ENCODE measurements at places on chromosomes 2 and 18.

DNA sequence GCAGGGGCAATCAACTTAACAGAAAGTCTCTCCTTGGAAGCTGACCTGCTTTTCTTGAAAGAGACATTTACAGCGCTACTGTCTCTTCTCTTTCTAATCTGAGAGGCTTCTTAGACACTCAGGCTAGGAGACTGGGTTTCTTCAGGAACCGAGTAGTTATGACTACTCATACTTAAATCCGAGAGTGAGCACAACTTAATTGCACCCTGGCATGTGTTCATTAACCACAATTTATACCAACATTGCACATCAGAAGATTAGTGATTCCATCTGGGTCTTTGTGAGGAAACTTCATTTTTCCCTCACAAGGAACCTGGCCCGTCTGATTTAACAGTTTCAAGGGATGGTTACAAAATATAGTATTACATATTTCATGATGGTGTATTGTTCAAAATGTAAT is 176.9 kb downstream of the UBE2E3 start:
- no peak for DNase-seq

DNA sequence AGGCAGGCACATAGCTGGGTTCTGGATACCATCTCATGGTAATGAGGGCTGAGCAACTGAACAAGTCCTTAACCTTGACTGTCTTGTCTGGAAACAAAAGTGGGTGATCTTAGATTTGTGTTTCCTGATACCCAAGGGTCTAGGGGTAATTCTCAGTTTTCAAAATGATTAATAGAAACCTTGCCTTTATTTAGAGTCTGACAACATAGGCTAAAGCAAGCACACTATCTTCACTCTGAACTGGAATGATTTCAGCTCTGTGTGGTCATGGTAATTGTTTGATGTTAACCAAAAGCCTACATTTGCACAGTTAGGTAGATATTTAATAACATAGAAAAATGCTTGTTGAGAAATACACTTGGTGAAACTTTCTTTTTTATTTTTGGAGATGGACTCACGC is 6.8 kb upstream of the LAMA3 start:
- no peak for DNase-seq

DNA sequence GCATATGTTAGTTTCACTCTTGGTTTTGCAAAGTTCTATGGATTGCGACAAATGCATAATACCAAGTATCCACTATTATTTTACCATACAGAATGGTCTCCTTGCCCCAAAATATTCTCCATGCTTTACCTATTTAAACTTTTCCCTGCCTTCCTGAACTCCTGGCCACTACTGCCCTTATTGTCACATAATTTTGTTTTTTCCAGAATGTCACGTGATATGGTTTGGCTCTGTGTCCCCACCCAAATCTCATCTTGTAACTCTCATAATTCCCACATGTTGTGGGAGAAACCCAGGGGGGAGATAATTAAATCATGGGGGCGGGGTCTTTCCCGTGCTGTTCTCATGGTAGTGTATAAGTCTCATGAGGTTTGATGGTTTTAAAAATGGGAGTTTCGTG is 760.0 kb downstream of the METTL4 start:
- DNase-seq, result no peak

- no peak for DNase-seq
Measured at GRCh38 chr2:16320716-16321115, 344.9 kb downstream of the CYRIA start.

DNA sequence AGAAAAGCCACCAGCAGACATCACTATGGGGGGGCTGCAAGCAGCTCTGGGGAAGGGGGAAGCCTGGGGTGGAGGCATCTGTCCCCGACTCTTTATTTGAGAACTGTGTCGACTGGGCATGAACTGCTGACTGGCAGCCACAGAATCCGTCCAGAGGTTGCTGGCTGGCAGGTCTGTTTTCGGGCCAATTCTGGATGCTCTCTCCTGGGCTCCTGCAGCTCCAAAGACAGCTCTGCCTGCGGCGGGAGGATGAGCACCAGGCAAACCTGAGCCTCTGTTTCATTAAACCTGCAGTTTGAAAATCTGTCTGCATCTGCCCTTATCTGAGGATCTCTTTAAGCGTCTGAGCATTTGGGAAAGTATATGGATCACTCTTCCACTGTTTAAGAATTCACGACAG is 34.4 kb upstream of the RPL31 start:
- DNase-seq, result no peak

- DNase-seq, result no peak
Measured at GRCh38 chr2:31324016-31324633, 90.2 kb downstream of the EHD3 start.

DNA sequence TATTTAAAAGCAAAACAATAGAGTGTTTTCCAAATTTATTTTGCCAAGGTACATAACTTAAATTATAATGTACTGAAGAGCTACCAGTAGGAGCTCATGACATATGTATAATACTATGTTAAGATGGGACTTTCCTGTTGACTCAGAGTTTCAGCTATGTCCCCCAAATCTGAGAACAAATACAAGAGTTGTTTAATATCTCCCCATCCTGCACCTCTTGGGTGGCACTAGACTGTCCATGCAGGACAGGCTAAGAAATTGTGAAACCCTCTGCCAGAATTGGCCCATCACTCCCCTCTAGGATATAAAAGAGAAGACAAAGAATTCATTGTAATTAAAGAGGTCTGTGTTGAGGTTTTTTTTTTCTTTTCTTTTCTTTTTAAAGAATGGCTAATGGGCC is 21.7 kb upstream of the CTAGE1 start:
- no peak for DNase-seq

DNA sequence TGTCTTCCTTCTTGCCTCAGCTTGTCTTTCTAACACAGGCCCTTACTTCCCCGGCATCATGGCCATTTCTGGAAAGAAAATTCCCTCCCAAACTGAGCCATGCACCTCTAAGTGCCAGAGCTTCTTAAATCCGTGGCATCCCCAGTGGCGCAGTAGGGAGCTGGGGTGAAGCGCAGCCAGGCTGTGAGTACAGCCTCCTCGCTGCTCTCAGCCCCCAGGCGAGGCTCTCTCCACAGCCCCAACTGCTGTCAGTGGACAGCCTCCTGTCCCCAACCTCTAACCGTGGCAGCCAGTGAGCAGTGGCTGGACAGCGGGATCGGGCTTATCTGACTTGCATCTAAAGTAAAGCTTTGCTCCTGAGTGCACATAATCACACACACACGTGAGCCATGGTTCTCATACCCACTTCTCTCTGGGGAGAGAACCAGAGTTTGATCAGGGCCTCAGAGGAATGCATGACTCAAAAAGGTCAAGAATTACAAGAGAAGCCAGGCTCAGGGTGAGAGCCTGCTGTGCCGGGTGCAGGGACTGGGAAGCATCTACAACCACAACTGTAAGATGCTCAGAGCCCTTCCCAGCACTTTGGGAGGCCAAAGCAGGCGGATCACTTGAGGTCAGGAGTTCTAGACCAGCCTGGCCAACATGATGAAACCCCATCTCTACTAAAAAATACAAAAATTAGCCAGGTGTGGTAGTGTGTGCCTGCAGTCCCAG is 50.7 kb downstream of the SFXN5 start:
- no peak for DNase-seq

- DNase-seq, result no peak
Measured at GRCh38 chr2:240303896-240304745, 131.3 kb upstream of the GPC1 start.

GRCh38 chr18:31965316-31965970 is 22.5 kb upstream of the TRAPPC8 start:
- DNase-seq, result no peak

- DNase-seq, result no peak
Measured at GRCh38 chr2:98748292-98749065, 17.5 kb upstream of the MGAT4A start.

DNA sequence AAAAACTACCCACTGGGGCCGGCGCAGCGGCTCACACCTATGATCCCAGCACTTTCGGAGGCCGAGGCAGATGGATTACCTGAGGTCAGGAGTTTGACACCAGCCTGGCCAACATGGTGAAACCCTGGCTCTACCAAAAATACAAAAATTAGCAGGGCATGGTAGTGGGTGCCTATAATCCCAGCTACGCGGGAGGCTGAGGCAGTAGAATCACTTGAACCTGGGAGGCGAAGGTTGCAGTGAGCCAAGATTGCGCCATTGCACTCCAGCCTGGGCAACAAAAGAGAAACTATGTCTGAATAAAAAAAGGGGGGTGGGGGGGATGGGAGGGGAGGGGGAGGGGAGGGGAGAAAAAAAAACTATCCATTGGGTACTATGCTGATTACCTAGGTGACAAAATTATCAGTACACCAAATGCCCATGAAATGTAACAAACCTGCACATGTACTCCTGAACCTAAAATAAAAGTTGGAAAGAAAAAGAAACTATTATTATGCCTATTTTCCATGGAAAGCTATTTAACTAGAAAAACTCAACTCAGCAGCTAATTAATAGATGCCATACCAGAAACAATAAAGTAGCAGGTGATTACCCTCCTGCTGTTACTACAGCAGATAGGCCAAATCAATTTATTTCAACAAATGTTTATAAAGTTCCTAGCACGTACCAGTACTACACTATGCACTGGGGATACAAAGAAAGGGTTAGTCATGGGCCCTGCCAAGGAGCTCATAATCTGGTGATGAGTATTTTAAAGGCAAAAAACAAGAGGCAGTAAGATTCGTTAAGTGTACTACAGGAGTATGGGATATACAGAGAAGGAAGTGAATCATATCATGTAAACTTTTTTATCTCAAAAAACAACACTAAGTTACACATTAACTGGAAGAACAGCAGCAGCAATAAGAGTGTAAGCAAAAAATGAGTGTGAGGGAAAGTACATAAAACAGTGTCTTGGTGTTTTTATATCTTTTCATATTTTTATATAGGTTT is 112.8 kb upstream of the SLC39A10 start:
- DNase-seq, result no peak

DNA sequence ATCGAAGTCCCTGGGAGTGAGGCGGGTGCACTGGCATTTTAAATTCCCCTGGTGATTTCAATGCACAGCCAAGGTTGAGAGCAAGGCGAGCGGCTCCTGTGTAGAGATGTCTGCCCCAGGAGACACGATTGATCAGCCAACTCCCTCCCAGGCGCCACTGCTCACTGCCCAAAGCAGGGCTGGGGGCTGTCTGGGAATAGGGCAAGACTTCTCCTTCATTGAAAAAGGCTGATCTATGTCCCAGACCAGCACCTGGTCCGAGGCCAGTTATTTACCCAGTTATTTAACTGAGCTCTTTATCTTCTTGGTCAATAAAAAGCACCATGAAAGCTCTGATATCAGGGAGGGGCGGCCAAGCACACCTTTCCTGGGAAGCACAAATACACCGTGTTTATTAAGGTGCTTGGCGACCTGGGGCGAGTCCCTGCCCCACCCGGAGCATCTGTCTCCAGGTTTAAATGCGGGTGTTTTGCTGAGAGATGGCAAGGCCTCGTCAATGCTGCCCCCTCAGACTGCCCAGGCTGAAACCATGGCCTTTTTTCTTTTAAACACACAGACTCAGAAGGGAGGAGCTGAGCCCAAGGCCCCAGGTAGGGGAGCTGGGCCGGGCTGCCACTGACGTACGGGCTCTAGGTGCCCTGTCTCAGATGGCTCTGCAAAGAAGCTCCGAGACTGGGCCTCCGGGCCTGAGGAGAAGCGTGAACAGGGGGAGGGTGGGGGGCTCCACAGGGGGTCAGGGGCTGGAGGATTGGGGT is 73.9 kb upstream of the HPCAL1 start:
- DNase-seq, result no peak

DNA sequence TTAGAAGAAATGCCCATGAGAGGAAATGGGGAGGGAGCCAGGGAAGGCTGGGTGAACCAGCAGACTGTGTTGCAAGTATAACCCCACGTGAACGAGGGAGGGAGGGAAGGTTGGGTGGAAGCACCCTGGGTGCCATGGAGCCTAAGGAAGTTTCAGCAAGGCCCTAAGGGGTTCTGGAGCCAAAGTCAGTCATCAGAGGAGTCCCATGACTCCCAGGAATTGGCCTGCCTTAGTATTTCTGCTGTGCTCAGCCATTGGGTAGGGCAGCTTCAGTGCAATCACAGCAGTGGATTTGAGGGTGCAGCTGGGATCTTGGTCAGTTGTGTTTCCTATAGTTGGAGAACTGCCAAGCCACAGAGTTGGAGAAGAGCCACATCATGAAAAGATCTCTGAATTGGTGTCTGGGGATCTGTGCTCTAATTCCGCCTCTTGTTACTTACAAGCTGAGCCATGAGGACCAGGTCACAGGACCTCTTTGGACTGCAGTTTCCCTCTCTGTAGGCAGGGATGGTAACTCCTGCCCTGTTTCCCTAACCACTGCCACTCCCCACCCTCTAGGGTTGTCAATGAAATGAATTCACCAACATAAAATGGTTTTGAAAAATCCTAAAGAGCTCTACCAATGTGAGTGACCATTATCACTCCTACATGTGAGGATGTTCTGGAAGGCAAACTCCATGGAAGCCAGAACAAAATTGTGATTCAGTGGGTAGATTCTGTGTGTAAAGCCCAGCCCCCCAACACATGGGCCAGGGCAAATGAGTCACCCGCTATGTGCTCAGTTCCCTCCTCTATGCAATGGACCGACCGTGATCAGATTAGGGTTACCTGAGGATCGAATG is 108.9 kb downstream of the CLIP4 start:
- no peak for DNase-seq

- DNase-seq, result no peak
Measured at GRCh38 chr2:175007510-175007909, 2.3 kb upstream of the CHN1 start.

DNA sequence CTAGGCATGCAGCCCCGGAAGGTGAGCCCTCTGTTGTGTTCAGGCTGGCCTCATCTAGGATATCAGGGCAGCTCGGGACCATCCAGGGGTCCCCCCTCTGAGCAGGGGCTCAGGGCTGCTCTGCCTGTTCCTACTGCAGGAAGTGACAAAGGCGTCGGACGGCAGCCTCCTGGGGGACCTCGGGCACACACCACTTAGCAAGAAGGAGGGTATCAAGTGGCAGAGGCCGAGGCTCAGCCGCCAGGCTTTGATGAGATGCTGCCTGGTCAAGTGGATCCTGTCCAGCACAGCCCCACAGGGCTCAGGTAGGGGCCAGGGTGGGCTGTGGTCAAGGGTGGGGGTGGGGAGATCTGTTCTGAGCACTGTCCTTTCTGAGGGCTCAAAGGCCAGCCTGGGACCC is 13.1 kb downstream of the KCNIP3 start:
- DNase-seq, result no peak

GRCh38 chr18:48938827-48939204 is 11.9 kb downstream of the SMAD7 start:
- DNase-seq, result no peak

- no peak for DNase-seq
Measured at GRCh38 chr2:170354388-170354787, 176.4 kb downstream of the MYO3B start.

- no peak for DNase-seq
Measured at GRCh38 chr2:55056024-55056521, 5.8 kb upstream of the RTN4 start.

DNA sequence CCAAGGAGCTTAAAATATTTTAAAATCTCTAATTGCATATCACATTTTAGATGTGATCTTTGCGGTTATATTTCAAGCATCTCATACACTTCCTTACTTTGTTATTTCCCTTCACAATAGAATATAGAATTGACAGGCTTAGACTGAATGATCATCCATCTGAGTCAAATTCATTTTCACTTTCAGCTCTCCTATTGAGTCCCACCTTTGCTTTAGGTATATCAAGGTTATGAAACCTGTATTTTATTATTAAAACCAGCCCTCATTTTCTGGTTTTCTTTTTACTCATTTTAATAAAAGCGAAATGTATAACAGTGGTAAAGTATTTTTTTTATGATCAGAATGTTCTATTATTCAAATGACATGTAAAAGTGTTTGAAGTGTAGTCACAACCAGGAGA is 162.9 kb upstream of the KYNU start:
- no peak for DNase-seq

Measured in effector memory CD8-positive, alpha-beta T cell (primary cell).